Hepatic stellate cell (primary cell): ENCODE measurements at places on chromosomes 7 and 10.

DNA sequence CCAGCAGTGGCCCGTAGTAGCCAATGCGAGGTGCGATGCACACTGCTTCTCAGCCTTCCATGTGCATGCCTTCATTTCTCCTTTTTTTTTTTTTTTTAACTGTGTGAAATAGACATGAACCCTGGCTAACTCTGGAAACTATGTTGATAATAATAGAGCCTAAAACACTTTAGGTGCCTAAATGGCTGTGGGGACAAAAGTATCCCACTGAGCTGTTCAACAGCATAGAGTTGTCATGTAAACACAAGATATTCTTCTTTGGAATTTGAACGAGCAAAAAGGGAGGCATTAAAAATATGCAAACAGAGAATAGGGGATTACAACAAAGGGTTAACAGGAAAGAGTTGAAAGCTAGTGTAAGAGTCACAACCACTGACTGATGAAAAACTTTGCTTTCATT is 162.1 kb upstream of the NOBOX start:
- no peak for DNase-seq

DNA sequence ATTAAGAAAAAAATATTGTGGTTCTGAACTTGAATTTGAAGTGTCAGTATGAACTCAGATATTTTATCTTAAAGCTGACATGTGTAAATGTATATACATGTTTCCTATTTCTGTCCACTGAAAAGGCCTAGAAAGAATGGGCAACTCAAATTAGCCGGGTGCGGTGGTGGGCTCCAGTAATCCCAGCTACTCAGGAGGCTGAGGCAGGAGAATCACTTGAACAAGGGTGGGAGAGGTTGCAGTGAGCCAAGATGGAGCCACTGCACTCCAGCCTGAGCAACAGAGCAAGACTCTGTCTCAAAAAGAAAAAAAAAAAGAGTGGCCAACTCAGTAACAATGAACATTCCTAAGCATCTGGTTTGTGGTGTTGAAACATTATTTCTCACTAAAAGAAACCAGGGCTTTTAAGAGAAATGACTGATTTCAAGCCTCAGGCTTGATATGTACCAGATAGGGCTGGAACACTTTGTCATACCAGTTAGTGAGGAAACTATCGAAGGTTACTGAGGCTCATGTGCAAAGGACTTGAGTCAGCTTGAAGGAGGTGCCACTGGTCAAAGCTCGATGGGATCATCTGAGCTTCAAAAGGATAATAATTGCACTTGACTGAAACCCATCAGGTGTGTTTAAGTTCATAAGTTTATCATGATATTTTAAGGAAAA is 40.5 kb downstream of the AOAH start:
- DNase-seq, result no peak

GRCh38 chr7:52302765-52303520 is 732.5 kb upstream of the POM121L12 start:
- DNase-seq, result no peak

GRCh38 chr7:139762886-139763285 is 14.9 kb downstream of the HIPK2 start:
- peak; percentile 74 for DNase-seq

GRCh38 chr10:116970050-116970449 is 34.9 kb downstream of the SHTN1 start:
- no peak for DNase-seq

- peak; percentile 27 for DNase-seq
Observed at GRCh38 chr7:76333511-76334101, 25.2 kb downstream of the YWHAG start.

DNA sequence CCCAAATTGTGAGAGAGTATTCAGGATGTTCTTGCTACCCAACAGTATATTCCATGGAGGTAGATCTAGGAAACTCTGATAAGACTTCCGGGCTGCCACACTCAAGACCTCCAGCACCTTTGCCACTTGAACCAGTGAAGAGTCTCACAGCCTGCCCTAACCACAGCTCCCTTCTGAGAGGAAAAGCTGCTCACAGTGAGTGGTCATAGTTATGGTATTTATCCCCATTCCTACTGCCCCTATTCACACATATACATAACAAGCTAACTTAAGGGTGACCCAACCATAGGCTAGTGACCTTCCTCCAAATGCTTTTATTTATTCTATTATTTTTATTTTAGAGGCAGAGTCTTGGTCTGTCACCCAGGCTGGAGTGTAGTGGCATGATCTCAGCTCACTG is 156.3 kb downstream of the PTEN start:
- DNase-seq, result no peak

GRCh38 chr7:131522325-131522930 is 34.0 kb downstream of the PODXL start:
- no peak for DNase-seq

- no peak for DNase-seq
Observed at GRCh38 chr10:11856678-11857077, 33.5 kb downstream of the PROSER2 start.

GRCh38 chr7:41629711-41630111 is 73.2 kb downstream of the INHBA start:
- DNase-seq, result no peak

DNA sequence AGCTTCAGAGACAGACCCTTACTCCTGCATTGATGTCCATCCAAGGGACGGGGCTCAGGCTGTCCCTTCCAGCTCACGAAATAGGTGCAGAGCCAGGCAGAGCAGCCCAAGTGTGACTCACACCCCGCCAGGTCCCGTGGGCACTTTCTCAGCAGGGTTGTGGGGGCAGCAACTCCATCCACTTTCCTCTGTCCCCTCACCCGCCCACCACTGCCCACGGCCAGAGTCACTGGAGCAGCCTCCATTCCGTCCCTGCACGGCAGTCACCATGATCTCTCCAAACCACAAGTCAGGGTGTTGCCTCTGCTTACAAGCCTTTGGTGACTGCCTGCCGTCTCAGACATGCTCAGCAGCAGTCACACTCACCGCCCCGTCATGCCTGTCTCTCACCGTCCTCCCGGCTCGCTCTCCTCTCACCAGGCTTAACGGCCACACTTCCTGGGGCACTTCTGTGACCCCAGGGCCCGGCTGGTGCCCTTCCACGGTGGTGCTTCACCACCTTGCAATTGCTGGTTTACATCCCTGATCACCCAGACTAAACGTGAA is 39.3 kb downstream of the CALML3 start:
- DNase-seq, result peak; percentile 81

DNA sequence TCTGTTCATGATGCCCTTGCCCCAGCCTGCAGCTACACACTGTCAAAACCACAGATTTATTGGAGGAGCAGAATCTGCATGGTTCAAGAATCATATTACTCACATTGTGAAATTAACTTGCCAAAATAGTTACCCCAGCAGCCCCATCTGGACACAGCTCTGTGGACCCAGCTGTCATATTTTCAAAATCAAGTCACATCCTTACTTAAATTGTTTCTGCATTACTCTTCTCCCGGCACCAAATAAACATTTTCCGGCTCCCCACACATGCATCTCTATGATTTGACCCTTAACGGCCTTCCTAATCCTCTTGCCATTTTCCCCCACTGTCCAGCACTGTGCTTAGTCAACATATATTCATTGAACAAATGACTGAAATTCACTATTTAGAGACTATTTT is 43.8 kb upstream of the GPR26 start:
- no peak for DNase-seq

DNA sequence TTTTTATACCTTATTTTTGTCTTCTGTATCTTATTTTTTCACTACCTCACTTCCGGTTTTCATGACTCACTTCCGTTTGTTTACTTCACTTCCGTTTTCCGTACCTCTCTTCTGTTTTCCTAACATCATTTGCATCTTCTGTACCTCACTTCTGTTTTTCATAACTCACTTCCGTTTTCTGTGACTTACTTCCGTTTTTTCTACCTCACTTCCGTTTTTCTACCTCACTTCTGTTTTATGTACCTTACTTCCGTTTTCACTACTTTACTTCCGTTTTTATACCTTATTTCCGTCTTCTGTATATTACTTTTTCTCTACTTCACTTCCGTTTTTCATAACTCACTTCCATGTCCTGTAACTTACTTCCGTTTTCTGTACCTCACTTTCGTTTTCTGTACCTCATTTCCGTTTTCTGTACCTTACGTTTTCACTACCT is 492.5 kb upstream of the AKR1E2 start:
- no peak for DNase-seq

DNA sequence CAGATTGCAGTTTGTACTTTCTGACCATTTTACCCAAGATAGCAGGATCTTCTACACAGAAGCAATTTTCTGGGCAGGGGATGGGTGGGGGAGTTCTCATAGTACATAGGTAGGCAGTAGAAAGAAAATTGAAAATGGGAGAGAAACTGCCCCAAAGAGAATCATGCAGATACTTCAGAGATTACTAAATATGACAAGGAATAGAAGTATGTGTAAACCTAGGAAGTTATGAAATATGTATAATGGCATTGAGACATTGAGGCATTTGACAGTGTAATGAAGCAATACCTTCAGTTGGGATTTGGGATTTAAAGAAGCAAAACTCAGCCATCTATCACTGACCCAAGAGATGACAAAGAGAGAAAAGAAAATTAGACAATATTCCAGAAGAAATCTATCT is 233.0 kb downstream of the PTN start:
- DNase-seq, result peak; percentile 16

DNA sequence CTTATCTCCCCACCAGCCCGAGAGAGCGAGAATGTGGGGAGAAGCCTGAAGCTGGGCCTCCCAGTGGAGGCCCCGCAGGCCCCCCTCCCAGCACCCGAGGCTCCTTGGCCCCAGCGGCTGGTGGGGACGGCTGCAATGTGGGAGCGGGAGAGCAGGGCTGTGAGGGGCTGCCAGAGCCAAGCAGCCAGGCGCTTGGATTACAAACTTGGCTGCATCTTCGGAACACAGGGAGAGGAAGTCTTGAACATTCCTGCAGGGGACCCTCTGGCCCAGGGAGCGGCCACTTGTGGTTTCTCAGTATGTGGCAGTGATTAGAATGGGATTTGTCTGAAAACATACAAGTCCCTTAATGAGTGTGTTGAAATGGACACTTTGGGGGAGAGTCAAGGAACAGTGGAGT is 23.2 kb downstream of the ELN start:
- DNase-seq, result no peak

- peak; percentile 95 for DNase-seq
Observed at GRCh38 chr10:122126763-122127659, 138.0 kb downstream of the TACC2 start.

DNA sequence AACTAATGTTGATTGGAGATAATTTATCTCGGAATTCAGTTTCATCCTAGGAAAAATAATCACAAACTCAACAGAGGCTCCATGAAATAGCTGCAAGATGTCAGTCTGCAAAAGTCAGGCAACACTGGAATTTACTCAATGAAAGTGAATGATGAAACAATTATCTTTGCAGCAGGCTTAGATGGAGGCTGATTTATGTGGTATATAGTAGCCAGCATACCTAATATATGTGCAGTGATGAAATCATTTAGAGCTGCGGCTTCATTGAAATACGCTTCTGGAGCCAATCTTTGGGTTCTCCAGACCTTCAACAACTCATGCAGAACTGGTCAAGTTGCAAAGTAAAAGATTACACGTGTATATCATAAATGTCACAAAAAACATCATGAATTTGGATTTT is 113.3 kb downstream of the ITGA8 start:
- no peak for DNase-seq

DNA sequence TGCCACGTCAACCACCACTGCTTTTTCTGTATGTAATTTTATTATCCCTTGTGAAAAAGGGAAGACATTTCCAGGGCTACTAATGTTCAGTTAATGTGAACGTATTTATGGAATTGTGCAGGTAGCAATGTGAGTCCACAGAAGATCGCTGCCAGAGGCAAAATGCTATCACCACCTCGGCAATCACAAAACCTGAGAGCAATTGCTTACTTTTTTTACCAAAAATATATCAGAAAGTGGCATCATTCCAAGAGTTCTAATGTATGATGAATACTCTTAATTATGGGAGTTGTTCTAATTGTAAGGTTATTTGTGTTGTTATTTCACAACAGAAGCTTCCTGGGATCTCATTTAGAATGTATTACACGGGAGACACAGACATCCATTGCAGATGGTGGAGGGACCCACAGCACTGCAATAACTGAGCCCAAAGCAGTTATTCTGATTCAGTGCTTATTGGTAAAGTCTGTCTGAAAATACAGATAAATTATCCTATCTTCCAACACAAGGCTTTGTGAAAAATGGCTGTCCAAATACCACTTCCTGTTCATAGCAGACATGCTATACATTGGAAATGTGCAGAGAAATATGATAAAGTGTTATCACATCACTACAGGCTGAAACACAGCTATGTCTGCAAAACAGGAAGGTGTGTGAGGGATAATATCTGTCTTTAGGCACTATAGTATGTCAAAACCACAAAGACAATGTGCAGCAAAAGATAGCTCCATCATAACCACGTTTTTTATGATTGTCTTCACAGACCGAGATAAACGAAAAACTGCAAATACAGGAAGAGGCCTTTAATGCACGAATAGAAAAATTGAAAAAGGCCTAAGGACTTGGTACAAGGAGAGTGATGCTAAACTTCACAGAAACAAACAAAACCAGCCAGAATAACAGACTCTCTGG is 102.7 kb downstream of the CABCOCO1 start:
- DNase-seq, result no peak

DNA sequence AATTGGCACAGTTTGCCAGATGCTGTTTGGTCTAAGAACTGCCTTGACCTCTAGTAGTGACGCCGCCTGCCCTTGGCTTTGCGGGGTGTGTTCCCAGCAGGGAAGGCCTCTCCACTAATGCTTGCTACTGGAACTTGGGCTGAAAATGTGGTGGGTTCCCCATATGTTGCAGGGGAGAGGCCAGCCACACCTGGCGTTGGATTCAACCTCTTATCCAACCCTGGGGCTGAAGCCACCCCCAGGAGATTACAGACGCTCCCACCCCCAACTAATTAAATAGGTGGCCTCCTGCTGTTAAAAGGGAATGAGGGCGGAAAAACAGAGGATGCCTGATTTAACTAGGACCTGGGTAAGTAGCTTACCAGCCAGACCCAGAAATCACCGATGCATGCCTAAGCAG is 19.2 kb upstream of the ATOH7 start:
- no peak for DNase-seq

DNA sequence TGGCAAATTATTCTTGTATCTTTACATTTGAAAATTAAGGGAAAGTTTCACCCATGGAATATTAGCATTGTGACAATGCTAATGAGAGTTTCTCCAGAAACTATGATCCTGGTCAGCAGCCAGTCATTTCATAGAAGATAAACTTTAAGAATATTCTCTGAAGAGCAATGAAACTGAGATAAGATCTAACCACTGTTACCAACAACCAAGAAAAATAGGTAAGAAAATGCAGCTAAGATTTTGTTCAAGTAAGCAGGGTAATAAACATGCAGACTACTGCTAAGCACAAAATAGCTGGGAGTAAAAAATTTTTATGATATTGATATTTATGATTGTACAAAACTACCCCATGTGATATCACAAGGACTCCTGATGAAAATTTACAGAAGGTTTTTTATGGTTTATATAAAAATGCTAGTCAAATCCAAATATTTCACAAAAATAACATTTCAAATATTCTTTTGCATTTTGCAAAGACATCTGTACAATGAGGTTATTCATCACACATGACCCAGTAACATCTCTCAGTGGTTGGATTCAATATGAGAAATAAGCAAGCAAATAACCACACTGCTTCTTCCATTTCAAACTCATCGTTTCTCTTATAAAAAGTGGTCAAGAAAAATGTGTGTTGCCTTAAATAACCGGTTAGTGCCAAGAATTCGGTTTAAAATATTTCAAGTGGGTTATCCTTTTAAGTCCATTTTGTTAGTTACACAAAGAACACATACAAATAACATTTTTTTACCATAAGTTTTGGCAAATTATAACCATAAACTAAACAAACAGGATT is 251.6 kb downstream of the DIP2C start:
- no peak for DNase-seq
